ENCODE measurements at places on chromosomes 4 and X.

DNA sequence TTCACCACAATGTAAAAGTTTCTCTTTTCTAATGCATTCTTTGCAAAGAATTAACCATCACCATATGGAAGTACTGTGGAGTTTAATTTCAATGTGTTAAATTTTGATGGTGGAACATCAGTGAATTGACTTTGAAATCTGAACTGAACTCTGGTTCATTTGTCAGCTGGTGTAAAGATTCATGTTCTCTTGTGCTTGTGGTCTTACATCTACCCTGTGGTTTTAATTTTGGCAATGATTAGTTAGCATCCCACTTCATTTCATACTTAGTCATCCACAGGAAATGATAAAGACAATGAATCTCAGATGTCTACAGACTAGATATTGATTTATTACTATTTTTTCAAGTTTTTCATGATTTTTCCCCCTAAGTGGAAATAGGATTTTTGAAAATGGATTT is 77.8 kb downstream of the GRID2 start:
- no peak for DNase-seq

DNA sequence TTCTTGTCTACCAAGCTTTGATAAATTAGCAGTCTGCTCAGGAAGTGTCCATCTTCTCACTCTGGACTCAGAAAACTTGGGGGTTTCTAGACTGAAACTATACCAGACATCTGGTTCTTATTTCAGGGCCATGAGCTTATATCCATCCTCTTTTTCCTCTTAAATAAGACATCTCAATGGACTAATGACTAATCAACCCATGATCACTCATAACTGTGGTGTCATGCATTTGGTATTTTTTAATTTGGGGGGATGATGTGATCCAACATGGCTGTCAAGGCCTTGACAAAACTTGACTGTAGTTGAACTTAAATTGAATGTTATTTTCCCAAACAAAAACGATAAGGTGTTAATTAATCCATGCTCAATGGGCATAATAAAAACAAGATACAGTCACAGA is 87.8 kb downstream of the GPRASP3 start:
- no peak for DNase-seq

GRCh38 chrX:88883200-88883599 is 136.2 kb downstream of the CPXCR1 start:
- no peak for DNase-seq

GRCh38 chr4:16225167-16225862 is 956 bp downstream of the TAPT1 start:
- no peak for DNase-seq

DNA sequence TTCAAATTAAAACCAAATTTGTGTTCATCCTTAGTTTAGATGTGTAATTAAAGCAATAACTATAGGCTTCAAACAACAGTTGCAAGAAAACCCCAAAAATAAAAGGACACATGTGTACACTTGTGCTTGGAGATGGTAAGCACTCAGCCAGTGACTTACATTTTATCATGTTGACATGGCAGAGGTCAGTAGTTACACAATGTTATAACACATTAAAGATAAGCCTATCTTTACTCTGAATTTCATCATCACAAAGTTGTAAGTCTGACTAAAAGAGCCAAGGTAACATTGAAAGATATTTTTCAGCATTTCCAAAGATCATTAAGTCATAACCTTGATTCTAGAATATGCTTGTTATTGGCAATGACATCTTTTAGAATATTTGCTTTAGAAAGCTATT is 98.5 kb upstream of the PNPLA4 start:
- no peak for DNase-seq

DNA sequence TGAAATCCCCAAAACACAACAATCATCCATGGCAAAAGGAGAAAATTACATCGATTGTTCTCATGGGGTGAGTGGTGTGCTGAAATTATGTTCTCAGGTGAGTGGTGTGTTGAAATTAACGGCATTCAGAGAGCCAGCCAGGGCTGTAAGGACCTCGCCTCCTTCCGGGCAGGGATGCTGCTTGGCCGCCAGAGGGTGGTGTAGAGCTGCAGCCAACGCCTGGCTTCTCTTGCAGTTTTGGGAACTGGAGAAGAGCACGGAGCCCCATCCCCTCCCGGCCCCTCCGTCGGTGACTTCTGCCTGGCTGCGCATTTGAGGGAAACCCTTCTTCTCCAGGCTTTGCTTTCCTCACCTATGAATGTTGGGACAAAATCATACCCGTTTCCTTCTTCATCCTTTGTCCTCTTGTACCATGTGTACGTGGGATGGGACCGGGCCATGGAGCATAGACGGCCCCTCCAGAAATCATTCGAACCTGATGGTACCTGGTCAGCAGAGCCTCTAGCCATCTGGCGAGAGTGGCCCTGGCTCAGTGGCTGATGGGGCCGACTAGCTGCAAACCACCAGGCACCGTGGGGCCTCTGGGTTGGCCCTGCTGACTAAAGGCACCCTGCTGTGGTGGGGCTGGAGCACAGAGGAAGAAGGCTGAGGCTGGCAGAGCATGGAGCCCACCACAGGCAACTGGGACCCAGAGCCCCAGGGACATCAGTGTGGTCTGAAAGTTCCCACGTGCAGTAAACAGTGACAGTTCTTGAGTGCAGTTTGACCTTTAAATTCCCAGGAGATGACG is 28.4 kb downstream of the TRMT44 start:
- DNase-seq = no peak

DNA sequence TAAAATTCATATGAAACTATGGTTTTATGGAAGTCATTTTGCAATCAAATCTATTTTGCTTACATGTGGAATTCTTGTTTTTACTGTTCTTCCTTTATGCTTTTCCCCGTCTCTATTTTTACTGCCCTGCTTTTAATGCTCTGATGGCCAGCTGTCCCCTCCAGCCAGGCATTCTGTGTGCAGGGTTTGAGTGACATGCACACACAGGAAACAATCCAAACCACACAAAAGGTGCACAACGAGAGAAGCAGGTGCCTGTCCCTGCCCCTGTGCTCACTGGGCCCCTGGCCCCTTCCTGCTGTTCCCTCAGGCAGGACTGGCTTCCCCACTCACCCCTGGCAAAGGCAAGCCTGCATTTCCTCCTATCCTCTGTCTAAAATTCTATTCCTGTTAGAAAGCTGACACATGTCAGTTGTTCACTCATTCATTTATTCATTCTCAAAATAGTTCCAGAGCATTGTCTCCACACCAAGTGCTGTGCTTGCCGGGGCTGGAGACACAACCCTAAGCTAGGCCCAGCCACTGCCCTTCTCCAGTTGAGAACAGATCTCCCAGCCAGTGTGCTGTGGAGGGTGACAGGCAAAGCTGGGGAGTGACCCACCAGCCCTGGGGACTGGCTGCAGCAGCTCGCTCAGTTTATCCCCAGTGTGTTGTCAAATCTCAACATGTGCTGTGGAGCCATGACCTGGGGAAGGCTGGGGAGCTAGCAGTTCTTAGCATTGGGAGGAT is 346.3 kb downstream of the FBXW7 start:
- no peak for DNase-seq

- no peak for DNase-seq
Measured at GRCh38 chrX:123797543-123798447, 62.1 kb upstream of the XIAP start.

- DNase-seq = no peak
Measured at GRCh38 chr4:150944660-150945059, 70.4 kb downstream of the LRBA start.
